A549 (cell line): ENCODE measurements at places on chromosomes 4 and X.
A peak's percentile ranks its signal among the peaks of the same experiment; 100 is the strongest.

DNA sequence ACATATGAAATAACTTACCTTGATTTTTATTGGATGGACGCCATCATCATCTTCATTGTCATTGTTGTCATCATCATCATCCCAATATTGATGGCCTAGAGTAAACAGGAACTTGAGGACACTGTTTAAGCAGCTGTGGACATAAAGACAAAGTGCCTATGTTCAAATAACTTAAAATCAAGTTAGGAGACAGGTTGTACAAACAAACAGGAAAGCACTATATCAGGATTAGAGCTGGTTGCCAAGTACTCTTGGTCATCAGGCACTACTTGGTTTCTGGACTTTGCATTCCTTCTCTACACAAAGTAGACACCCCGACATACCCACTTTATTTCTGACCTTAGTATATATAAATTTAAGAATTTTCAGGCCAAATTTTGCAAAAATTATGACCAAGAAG, 608.6 kb downstream of the KLHL13 start:
- DNase-seq, result no peak

- peak; percentile 0 for DNase-seq
Observed at GRCh38 chr4:116829187-116829586, 256.2 kb downstream of the TRAM1L1 start.

DNA sequence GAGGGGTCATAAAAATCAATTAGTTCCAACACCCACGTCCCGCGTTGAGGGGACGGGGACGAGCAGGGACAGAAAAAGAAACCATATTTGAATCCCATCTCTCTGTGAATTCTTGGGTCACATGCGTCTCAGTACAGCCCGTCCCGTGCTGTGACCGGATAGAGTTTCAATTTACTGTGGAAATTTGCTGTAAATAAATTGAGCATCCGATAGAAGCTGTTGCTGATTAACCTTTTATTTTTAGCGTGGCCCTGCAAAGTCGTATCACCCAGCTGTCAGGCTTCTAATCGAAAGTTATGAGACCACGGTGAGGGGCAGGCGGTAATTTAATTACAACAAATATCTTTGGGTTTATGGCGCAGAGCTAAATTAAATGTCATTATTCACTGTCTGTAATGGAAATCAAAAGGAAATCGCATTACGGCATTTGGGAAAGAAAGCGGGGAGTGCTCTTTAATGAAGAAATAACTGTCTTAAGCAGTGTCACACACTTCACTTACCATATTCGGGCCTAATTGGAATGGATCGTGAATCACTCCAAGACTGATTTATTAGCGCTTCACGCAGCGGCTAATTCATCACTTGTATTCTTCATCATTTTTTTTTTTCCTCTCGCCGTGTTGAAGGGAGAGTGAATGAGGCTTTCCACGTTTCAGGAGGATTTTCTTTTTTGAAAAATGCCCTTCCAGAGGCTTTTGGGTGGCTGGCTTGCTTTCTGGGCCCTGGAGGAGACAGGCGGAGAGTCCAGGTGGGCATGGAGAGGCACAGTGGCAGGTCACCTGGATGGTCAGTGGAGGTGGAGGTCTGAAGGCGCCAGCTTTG, 7.3 kb downstream of the SHOX start:
- DNase-seq, result no peak

- DNase-seq, result no peak
Observed at GRCh38 chrX:45063319-45064095, 137.2 kb downstream of the DIPK2B start.

GRCh38 chr4:94452476-94453371, 982 bp downstream of the PDLIM5 start:
- DNase-seq, result peak; percentile 76

DNA sequence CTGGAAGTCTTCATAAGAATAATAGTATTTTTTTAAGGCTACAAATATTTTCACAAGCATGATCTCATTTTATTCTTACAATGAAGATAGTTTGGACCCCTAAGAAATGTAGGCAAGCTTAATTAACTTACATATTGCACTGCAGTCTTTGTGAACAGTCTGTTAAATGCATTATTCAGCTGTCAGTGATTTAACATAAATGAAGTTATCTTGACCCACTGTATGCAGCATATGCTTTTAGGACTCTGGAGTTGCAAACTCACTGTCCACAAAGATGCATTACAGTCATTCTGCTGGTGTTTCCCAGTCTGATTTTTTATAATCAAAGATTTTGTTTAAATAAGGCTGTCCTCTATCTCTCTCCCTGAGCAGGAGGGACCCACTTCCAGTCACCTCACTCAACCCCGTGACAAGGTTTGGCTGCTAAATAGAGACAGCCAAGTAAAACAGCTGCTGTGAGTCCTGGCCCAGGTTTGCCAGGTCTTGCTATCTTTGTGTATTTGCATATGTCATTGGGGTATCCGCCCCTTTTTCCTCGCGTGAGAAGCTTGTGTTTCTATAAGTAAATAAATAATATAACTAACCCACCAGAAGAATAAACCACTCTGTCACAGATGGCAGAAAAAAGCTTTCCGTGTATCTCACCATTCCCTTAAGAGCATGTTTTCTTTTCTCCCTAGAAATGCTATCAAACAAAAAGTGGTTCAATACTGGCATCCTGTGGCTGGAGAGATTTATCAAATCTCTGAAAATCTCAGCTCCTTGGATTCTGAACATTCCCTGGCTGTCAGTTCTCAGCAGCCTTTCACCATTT, 67.0 kb downstream of the SLC7A11 start:
- no peak for DNase-seq

DNA sequence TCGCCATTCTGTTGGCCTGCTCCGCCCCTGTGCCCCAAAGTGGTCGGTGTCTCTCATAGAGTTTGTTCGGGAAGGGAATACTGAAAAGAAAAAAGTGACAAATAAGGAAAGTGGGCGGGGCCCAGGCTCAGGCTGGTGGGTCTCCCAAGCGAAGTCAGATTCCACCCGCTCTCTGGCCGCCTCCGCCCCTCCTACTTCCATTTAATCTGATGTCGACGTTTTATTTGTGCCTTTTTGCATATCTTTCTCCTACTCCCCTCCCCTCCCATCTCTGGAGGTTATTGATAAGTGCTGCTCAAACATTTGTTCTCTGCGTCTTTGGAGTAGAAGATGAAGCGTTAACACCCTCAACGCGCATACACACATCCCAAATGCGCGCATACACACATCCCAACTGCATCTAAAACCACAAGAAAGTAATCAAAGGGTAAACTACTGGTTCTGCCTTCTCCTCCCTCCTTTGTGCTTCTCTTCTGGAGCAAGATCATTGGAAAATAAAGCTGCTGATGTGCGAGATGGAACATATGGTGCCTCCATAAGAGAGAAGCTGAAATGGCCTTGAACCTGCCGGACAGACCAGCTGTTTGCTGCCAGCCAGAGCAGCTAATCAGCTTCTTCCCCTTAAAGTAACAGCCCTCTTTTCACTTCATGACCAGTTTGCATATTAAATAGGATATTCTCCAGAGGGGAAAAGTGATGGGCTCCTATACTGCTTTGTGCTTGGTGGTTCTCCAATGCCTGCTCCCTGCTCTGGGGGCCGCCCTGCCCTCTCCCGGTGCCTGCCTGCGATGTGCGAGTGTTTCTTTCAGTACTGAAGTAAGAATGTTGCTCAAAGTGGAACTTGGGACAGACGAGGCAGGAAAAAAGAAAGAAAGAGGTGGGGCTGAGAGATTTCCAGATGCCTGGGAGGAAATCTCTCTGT, 3.1 kb downstream of the MAMLD1 start:
- DNase-seq, result no peak

DNA sequence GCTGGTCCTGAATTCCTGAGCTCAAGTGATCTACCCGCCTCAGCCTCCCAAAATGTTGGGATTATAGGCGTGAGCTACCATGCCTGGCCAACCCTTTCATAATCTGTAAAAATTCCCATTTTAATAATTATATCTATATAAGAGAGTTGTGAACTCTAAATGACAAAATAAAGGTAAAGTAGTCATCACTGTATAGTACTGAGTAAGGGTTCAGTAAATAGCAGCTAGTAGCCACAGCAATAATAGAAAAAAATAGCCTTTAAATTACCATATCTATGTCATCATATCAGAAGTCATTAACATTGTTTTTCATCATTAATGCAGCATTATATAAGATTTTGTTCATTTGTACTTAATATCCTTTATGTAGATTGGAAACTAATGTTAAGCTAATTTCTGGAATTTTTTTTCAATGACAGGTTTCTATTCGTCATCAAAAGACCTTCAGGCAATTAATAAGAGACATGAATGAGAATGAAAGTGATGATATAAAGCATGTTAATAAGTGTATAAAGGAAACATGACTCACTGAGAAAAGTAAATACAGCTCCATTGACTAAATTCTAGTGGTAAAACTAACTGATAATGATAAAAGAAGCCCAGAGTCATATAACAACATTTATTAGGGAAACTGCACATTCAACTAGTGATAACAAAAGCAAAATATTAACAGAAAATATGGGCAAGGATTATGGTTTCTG, 85.9 kb upstream of the UGT8 start:
- no peak for DNase-seq

DNA sequence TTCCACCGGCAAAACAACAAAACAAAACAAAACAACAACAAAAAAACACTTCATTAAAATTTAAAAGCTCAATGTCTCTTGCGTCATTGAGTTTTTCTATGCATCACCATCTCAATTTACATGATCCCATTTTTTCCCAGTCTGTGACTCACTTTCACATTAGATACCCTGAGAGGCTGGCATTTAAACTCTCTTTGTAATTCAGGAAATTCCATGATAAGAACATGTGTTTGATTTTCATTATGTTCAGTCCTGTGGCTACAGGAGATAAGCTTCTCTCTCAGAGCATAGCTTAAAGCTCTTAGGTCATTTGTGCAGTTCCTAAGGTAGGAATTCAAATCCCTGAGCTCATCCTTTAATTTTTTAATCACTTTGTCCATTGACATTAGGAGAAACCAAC, 104.6 kb downstream of the NBDY start:
- DNase-seq, result no peak

DNA sequence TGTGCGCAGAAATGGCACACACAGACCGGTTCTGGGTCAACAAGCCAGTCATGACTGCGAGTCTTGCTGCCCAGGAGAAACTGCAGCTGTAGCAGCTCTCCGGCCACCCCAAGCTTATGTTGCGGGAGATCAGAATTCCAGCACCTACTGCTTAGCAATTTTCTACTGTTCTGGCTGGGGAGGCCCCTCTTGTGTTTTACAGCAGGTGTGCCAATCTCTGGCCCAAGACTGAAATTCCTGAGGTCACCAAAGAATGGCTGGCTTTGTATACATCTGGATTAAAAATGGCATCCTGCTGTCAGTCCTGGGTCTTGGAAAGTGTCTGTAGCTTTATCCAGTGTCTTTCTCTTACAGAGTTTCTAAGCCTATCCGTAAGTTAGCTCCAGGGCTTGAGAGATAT, 68.9 kb upstream of the TRAM1L1 start:
- DNase-seq, result no peak

DNA sequence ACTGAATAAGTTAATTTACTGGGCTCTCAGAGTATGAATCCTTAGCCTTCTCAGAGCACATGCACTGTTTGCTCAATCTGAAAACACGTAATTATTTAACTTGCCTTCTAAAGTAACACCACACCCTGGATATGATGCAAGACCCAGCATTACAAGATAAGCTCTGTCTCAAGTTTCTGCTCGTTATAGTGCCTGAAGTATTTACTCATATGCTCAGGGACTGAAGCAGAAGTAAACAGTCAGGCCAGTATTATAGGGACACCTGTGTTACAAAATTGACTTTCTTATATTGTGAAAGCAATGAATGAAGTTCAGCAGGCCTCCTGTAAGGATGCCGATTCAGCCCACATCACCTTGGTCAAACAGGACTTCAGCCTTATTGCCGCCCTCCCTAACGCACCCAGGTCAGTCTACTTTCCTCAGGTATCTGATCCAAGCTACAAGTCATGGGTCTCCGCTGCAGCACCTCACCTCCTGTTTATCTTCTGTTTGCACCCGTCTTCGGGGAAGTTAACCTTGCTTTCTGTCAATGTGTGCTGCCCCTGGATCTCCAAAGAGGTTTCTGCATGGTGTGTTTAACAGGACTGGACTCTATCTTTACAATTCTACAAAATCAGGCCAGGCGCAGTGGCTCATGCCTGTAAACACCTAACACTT, 42.8 kb upstream of the KLF3 start:
- peak; percentile 87 for DNase-seq

DNA sequence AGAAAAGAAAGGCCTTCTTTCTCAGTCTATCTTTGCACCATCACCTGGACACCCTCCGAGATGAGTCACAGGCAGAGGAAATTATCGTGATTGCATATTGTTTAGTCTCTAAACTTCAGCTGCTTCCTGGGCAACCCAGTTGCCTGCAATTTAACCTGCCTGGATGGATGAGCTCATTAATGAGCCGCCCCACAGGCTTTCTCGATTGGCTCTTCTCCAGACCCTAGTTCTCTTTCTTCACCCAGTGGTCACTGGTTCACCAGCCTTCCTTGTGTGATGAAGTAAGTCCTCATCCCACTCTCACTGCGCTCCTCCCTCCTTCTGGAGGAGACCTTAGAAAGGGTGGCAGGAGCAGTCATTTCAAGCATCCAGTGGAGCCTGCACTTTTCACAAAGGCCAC, 94.4 kb downstream of the SOWAHB start:
- DNase-seq, result no peak

DNA sequence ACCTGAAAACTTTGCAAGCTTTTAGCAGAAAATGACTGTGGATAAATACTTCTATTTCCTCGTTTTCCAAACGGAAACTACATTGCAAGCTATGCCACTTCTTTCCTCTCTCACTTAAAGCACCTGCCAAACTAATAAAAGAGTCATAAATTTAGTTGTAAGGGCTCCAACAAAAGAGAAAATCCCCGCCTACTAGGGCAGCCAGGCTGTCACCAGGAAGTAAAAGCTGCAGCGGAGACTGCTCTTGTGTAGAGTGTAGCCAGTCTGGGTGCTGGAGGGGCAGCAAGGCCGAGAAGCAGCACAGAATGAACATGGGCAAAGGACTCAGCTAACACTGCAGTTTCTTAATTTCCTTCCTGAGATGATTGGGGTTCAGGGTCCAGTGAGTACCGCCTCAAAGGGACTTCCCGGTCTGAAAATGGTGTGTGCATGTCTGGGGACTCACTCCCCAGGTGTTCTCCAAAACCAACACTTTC, 89.3 kb upstream of the MAML3 start:
- no peak for DNase-seq

DNA sequence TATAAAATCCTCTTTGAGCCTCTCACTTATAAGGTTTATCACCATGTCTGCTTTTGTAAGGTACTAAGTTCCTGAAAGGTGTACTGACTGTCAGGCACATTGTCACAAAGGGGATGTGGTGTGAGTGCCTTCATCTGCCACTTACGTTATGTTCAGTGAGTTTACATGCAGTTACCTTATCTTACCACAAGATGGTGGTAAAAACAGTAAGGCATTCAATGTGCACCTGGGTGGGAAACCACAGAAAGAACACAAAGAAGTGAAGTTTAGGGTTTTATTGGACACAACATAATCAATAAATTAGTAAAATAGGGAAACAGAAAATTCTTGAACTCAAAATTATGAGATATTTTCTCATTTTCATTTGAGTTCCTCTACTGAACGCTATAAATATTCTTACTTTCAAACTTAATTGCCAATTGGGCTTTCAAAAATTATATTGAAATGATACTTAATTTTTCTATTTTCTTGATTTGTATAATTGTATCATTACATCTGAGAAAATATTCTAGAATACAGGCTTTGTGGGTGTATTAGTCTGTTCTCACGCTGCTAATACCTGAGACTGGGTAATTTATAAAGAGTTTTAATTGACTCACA, 650.8 kb downstream of the PCDH7 start:
- peak; percentile 32 for DNase-seq

GRCh38 chr4:17081179-17081578, 182.7 kb upstream of the LDB2 start:
- no peak for DNase-seq

GRCh38 chr4:89506866-89507491, 199.4 kb upstream of the GPRIN3 start:
- no peak for DNase-seq

GRCh38 chrX:103791228-103791627, 14.6 kb downstream of the PLP1 start:
- DNase-seq, result no peak
